ENCODE measurements at places on chromosomes 5 and 9. TPM values are rescaled to one million over a fixed set of nuclear protein-coding genes. Genes with fewer than 3 reads are reported as not detected.
A peak's percentile ranks its signal among the peaks of the same experiment; 100 is the strongest.

C5orf52 gene
- total RNA-seq, result not detected

PCDHGA2 gene
- 0.33 TPM for total RNA-seq

DNA sequence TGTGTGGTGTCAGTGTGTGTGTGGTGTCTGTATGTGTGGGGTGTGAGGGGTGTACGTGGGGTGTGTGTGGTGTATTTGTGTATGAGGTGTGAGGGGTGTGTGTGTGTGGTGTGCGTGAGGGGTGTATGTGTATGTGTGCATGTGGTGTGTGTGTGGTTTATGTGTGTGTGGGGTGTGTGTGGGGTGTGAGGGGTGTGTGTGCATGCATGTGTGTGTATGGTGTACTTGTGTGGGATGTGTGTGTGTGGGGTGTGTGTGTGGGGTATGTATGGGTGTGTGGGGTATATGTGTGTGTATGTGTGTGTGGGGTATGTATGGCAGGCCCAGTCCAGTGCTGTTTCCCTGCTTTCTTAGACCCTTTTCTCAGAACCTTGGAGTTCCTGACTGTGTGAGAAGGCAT, 83.3 kb downstream of the PTTG1 start:
- no peak for DNase-seq

DNA sequence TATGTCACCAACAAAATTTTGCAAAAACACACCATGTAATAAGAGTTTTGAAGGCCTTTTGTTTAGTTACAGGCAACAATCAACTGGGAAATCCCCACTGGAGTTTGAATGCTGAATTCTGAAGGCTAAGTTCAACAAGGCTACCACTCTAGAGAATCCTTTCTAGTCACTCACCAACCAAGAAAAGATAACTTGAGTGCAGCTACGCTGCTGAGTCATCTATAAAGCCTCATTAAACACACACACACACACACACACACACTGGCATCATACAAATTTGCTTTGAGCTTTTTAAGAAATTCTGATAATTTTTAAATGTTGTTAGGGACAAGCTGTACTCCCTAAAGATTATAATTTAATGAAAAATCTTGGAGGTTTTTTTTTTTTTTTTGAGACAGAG, 219.6 kb downstream of the DENND1A start:
- DNase-seq, result peak; percentile 25

- DNase-seq, result no peak
Observed at GRCh38 chr9:128282500-128282899, 6.4 kb downstream of the SWI5 start.

DNA sequence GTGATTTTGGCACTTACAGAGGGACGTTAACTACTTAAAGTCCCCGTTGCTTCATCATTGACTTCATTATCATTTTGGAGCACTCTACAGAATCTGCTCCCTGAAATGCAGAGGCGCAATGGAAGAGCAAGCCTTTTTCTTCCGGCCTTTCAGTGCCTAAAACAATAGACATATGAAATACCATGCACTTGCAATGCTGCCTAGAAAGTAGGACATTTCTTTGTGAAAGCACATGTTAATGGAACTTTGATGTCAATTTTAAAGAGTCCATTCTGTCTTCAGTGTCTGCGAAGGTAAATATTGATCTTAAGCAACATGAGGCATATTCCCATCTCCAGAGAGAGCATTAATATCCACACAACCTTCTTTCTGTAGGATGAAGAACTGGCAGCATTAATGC, 36.3 kb downstream of the ITGA2 start:
- DNase-seq, result no peak

- no peak for DNase-seq
Observed at GRCh38 chr5:143674469-143674786, 137.5 kb upstream of the HMHB1 start.

- DNase-seq, result no peak
Observed at GRCh38 chr5:171437286-171437821, 17.9 kb downstream of the FGF18 start.

DNA sequence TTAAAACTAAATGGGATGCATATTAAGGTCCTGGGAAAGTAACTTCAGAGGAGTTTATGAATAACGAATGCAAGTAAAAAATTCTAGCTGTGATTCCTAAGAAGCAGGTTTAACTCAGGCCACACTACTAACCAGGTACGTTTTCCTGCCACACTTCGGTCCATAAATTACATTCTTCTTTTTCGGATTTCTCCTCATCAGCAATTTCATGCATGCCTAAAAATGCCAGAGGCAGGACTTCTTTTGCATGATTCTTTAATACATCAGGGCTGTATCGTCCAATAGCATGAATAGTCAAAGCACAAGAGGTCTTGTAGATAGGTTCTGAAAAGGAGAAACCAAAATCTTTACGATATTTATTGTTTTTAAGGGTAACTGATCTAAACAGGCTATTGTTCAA, 42.3 kb upstream of the OR2K2 start:
- no peak for DNase-seq

GRCh38 chr9:32069169-32069813, 315.2 kb upstream of the ACO1 start:
- DNase-seq, result peak; percentile 28

- peak; percentile 93 for DNase-seq
Observed at GRCh38 chr5:179623906-179624741, 653 bp upstream of the HNRNPH1 start.
